Stimulated activated CD4-positive, alpha-beta T cell treated with anti-CD3 and anti-CD28 coated beads, Interleukin-2, amount 100 ng/mL, for 4 hours (primary cell): ENCODE measurements at places on chromosomes 6 and 20.
A peak's percentile ranks its signal among the peaks of the same experiment; 100 is the strongest.

DNA sequence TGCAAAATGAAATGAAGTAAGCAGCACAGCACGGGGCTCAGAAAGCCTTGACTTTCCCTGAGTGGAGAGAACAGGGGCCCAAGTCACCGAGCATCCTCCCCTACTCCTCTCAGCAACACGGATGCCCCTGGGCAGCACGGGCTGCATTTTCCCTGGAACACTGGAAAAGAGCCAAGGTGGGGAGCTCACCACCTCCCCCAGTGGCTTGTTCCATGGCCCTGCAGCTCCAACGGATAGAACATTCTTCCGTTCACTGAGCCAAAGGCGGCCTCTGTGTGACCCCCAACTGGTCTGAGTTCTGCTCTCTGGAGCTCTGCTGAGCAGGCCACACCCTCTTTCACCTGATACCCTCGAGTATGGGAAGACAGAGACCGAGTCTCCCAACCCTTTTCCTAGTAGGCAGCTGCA lies 20.8 kb upstream of the EMILIN3 start:
- no peak for DNase-seq

GRCh38 chr6:16651871-16652270 lies 109.4 kb downstream of the ATXN1 start:
- no peak for DNase-seq

GRCh38 chr6:112839525-112839961 lies 492.4 kb downstream of the RFPL4B start:
- DNase-seq = no peak

DNA sequence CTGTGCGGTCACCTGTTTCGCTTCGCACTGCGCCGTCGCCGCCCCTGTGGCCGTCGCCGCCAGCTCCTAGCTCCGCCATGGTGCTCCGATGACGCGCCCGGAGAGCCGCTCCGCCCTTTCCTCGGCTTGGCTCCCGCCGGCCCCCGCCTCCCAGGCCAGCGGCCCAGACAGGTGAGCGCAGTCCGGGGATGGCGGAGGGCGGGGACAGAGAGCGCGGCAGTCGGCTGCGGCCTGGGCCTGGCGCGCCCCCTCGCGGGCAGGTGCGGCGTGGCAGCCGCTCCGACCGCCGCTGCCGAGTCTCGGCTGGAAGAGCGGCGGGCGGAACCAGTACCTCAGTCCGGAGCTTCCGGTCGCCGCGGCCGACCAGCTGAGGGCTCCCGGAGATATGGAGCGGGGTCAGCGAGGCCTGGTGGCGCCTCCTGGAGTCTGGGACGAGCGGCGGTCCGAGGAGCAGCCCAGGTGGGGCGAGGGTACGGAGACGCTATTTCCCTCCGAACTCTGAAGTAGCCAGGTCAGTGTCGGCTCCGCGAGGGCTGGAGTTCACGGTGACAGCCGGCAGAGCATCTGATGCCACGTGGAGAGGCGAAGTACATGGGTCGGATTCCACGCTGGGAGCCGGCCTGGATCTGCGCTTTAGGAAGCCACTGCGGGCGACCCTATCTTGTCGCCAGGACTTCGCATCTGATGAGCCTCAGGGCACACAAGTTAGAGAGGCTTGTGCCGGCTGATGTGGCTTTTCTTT lies at the start of gene MAP7:
Gene MAP7, minus strand, starts transcription at position 93 of the 742 bp plus-strand sequence. Its CDS starts 14 bp downstream, at position 79.
- peak; percentile 48 for DNase-seq

DNA sequence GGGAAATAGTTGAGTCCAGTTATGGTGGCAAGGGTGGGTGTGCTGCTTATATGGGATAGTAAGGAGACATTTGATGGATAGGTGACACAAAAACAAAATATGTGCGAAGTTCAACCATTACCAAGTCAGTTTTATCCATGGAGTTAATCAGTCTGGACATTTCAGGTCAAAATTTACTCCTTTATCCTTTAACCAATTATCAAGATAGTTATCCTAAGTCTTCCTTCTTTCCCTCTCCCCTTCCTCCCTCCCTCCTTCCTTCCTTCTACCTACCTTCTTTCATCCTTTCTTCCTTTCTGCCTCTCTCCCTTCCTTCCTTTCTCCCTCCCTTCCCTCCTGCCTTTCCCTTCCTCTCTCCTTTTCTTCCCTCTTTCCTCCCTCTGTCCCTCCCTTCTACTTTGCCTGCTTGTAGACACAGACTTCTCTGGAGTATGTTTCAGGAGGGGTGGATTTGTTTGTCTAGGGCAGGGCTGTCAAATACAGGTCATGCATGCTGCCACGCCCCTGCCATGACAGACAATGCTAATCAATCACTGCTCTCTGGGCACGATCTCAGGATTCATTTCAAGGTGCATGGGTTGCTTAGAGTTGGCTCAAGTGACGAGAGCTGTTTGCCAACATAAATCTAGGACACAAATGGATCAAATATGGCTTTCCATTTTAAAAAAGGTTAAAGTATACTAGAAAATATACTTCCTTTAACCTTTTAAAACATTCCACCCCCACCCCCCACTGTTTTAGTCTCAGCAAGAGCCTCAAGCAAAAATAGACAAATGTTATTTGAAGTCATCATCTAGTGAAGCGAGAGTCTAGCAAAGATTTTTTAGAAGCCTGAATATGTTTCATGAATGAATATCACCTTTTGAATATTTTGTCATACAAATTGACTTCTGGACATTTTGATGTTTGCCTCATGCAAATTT lies 281.6 kb upstream of the CITED2 start:
- no peak for DNase-seq

DNA sequence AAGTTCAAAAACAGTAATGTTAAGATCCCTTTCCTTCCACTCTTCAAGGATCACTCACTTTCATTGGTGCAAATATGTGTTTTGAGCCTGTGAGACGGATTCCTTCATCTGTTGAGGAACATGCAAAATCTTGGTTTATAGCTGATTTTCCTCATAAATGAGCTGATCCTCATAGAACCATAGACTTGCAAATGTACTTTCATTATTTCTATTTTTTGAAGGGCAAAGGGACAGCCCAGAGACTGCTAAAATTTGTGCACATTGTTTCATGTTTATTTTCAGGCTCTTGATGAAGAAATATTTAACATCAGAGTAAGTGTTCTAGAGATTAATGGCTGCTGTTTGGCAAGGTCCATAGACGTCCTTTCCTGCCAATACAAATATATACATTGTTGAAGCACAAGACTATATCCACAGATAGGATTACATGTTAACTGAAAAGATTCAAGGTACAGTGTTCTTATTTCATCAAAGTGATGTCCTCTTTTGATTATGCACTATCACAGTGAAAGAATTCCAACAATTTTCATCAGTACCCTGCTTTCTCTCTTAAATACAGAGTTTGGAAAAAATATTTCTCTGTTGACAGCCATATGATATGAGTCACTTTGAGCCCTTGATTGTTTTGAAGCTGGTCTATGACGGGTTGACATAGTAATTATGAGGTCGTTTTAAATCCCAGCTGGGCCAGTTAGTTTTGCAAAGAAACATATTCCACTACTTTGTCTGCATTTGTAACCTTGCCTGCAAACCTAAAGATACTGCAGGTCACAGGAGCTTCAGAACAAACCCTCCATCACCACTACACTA lies 95.7 kb downstream of the FILIP1 start:
- no peak for DNase-seq

DNA sequence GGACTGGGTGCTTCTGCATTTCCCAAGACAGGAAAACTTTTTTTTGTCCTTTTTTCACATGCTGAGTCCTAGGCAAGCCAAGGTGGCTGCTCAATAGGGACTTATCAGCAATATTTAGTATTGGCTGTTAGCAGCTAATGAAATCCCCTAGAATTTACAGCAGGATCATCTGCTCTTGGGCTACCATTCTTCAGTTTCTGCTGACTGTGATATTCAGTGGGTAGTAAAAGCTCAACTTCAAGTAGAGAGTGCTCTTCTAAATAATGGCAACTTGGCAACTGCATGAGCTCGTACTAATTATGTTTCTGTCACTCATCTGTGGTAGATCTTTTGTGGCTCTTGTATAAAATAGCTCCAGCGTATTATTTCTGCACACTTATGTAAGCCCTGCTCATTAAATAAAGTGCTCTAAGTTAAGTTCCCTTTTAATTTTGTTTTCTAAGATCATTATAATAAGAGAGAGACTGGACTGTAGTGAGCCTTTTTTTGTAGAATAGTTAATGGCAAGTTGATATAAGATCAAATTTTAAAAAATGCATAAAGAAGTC lies 110.3 kb downstream of the SLC35F1 start:
- DNase-seq = no peak

DNA sequence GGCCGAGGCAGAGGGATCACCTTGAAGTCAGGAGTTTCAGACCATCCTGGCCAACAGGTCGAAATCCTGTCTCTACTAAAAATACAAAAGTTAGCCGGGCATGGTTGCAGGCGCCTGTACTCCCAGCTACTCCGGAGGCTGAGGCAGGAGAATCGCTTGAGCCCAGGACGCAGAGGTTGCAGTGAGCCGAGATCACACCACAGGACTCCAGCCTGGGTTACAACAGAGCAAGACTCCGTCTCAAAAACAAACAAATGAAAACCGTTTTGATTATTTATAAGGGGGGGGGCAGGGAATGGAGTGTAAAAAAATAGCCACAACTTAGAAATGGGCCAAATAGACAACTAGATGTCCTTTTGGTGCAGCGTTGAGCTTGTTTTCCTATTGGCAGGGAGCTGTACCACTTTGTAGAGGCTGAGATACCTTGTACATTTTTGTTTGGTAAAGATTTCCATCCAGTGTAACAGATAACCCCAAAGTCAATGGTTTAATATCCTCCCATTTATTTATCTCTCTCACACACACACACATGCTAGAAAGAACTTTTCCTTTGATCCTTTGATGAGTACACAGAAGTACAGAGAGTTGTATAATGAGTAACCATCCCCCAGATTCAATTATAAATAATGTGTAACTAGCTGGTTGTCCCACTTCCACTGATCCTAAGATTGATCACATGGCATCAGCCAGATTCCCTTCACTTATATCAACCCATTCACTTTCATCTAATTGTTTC lies 477.5 kb downstream of the PRKN start:
- no peak for DNase-seq

DNA sequence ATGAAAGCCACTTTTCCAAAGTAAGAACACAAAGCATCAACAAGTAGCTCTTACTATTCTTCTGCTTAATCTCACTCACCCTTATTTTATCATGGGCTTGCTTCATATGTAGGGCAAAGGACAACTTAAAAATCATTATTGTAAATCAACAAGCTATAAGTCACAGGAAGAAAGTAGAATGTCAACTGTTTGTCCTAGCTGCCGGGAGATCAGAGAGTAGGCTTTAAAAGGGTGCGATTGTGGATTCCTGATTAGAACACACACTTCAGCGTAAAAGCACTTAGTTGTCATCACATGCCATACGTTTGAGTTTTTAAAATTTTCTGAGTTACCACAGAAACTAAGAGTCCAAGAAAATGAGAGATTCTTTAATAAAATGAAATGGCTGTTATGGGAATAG lies 44.4 kb upstream of the NHSL1 start:
- no peak for DNase-seq

GRCh38 chr6:3648724-3649123 lies 102.8 kb downstream of the PXDC1 start:
- no peak for DNase-seq

GRCh38 chr20:58666702-58667101 lies 15.6 kb downstream of the STX16 start:
- no peak for DNase-seq

GRCh38 chr6:28858963-28859362 lies 64.8 kb downstream of the TRIM27 start:
- DNase-seq = no peak

- DNase-seq = no peak
Measured at GRCh38 chr20:15476186-15476585, 1097.1 kb downstream of the KIF16B start.

DNA sequence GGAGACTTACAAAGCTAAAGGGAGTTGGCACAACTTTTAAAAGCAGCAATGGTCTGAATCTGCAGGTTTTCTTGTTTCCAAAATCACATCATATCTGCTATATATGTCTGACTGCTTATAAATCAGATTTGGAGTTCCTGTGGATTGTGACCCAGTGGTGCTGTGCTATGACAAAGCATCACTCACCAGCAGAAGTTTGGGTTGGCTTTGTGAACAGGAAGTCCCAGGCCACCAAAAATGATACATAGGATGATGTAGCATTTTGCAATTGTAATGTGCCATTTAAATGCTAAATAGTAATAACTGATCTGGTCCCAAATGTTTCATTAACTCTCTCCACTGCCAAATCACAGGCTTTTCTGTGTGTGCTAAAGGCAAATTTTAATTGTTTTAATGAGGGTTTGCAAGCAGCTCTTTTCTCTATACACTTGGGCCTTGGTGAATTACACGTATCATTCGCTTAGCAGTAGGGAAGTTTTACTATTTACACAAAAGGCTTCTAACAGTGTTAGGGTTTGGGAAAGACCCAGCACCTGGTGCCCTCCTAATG lies 60.8 kb downstream of the SYNDIG1 start:
- DNase-seq = no peak

GRCh38 chr20:37562695-37563480 lies 35.2 kb upstream of the BLCAP start:
- DNase-seq = no peak

DNA sequence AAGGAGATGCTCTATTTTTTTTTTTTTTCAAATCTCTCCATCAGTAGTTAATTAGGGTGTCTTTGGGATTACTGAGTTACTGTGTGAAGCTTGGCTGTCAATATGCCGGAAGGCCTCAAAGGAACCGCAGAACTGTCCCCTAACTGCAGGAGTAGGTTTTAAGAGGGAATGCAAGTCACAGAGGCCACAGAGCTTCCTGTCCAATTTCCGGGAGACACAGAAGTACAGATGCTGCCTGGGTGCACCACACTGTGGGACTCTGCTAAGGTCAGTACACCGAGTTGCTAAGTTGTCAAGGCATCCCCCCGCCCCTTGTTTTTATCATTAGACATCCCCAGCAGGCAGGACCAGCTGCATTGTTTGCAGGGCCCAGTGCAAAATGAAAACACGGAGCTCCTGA lies 120.2 kb upstream of the RAB32 start:
- DNase-seq = no peak

- DNase-seq = no peak
Measured at GRCh38 chr6:72704979-72705378, 83.1 kb downstream of the KCNQ5 start.

DNA sequence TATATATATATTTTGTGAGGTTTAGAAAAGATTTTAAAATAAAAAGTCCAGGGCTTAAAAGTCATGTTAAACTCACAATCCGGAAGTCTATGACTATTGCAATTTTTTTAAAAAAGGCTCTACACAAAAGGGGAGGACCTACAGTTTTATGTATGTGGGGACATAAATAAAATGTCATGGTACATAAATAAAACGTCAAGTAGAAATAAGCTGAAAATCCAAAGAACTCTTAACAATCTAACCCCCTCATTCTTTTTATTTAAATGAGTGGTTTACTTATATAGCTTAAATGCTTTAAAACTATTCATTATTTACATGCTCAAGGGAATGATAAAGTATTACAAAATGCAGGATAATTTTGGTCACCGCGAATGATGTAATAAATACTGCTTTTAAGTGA lies 36.2 kb downstream of the STX7 start:
- no peak for DNase-seq

DNA sequence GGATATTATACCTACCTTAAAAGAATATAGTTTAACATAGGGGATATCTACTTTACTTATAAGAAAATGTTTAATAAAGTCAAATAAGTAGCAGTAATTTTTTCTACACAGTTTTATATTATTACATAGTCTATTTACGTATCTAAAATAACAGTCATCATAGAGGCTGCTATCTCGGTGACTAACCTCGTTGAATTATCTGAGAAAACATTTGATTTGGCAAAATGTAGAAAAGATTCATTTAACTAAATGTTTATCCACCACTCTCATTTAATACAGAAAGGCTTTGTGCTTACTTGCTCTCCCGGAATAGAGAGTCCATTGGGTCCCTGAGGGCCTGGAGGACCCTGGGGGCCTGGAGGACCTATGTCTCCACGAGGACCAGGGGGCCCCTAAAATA lies 103.6 kb downstream of the COL12A1 start:
- no peak for DNase-seq
